ENCODE measurements at places on chromosomes 2 and 18.

GRCh38 chr18:46663539-46663938, 6.5 kb upstream of the LOXHD1 start:
- DNase-seq: no peak

DNA sequence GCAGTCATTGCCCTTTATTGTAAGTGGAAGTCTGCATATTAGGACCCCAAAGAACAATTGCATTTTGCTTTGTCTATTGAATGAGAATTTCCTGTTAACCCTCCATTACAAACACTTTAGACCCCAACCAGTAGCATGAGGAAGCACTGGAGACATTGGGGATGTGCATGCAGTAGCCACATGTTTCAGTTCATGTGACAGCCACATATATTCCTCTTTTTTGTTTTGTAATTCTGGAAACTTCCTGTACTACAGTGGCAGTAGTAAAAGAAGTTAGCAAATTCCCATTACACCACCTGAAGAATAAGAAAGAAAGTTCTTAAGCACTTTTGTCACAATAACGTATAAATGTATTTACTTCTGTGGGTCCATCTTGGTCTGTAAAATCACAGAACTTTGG, 281.1 kb upstream of the SLC14A2 start:
- DNase-seq: no peak

DNA sequence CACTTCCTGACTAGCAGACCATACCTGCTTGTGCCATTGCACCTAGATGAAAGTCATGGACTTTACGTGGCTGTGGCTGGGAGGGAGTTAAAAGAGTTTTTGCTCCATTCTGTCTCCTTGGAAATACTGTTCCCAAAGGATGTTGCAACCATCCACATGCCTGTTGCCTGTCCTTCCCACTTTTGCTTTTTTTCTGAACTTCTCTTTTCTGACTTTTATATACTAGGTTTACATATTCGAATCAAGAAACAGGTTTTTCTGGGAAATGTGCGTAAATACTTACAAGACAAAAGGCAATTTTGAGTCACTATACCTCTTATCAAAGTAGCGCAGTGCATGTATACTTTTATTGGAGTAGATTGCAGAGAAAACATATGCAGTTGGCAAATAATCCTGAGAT, 244.8 kb downstream of the PRKCE start:
- DNase-seq: no peak

DNA sequence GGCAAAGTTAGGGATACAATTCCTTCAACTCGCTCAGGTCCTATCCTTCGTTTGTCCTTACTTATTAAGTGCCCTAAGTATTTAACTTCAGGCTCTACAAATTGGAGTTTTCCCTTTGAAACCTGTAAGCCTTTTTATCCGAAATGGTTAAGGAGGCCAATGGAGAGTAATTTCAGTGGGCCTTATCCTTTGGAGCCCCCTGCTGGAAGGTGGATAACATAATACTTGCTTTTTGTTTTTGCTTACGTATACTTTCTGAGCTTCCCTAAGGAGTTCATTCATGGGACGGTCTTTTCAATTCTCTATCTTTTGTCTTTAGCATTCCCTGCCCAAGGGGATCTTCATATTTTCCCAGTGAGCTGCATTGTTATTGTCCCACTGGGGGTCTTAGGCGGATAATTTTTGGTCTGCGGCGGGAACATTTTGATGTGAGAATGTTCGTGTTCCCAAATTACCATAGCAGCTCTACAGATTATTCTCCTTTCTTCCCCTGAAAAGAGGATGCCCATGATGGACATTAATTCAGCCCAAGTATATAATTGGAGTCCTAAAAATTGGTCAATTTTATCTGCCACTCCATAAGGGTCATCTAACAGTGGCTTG, 34.4 kb upstream of the TRAPPC8 start:
- DNase-seq: no peak

DNA sequence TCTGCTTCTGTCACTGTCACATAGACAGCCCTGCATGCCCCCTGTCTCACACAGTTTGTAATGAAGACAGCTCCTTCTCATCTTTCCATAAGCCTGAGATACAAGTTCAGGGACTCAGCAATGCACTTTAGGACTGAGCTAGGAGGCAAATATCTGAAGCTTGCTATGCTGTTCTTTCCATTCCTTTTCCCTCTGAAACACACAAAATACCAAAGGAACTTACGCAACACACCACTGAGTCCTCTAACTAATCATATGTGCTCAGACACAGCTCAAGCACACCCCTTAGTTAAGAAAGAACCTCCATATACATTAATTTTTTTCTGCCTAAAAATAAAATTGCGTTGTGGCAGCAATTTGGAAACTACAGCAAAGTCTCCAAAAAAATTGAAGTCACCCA, 17.9 kb downstream of the SERPINB8 start:
- DNase-seq: no peak

- DNase-seq: no peak
These were observed 107.4 kb downstream of the EPC2 start for GRCh38 chr2:148751907-148752306.

GRCh38 chr2:68776124-68776523, 41.5 kb downstream of the ARHGAP25 start:
- no peak for DNase-seq

GRCh38 chr2:212814941-212815340, 276.3 kb upstream of the ERBB4 start:
- no peak for DNase-seq

DNA sequence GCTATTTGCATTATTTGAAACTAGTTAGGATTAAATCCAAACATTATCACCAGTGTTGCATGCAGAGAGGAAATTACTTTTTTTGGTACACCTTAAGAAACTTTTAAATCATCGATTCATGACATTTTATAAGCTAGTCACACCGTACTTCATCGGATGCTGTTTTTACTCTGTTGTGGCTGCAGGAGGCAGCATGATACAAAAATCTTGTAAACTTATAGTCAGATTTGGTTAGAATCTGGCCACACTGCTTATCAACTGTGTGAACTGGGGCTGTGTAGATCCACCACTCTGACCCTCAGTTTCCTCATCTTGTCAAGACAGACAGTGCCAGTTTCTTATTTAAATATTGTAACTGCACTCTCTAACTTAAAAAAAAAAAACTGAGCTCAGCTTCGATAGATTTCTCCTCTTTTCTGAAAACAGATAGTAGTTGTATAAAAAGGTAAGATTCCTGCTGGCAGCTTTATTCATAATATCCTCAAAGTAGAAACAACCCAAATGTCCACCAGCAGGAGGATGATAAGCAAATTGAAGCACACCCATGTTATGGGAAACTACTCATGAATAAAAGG, 77.8 kb downstream of the RAPGEF4 start:
- DNase-seq: no peak

GRCh38 chr2:20061476-20061875, 10.0 kb upstream of the LAPTM4A start:
- DNase-seq: no peak

DNA sequence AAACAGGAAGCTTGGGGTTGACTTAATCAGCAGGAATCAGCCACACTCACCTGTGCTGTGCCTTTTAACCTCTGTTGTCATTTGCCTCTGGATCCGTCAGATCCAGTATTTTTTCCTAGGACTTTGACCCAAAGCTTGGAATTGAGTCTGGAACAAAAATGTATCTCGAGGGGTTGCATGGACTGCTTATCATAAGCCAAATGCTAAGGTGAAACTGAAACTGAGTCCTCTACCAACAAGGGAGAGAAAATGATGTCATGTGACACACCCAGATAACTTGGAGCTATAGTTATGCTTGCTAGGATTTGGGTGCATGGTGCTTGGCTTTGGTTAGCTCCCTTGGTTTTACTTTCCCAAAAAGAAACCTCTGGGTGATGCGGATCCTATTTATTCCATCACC, 2158.6 kb upstream of the PIK3C3 start:
- no peak for DNase-seq

DNA sequence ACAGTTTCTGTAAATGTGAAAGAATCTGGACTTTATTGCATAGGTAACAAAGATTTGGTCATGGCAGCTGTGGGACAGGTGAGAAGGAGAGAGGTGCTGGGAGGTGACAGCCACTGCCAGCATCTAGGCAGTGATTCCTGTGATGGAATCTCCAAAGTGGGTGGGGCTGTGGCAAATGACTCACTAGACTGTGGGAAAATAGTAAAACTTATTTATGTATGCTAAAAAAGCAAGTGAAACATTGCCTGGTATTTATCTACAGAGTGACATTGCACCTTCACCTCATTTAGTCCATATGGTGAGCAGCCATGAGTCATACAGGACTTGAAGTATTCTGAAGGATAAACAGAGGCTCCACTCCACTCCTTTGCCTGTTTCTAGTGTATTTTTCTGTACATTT, 145.3 kb upstream of the MEX3C start:
- DNase-seq: no peak

DNA sequence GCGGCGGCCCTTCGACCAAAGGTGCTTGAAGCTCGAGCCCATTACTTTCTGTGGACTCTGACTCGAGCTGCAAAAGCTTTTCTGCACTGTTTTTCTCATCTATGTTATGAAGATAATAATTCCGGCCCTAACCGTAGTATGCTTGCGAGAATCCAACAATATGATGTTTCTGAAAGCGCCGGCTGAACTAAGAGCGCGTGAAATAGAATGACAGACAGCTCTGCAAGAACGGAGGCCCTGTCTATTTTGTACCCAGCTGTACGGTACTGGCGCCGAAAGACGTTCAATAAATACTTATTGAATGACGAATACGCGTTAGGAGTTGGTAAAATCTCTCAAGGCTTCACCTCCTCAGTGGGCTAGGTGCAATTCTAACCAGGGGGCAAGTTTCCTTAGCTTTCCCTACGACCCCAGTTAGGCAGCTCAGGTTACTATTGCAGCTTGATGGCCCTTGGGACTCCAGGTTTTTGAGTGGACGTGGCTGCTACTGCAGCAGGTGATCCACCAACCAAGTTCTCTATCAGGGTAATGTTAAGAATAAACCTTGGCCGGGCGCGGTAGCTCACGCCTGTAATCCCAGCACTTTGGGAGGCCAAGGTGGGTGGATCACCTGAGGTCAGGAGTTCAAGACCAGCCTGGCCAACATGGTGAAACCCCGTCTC, 570 bp downstream of the SCRN3 start:
- no peak for DNase-seq

DNA sequence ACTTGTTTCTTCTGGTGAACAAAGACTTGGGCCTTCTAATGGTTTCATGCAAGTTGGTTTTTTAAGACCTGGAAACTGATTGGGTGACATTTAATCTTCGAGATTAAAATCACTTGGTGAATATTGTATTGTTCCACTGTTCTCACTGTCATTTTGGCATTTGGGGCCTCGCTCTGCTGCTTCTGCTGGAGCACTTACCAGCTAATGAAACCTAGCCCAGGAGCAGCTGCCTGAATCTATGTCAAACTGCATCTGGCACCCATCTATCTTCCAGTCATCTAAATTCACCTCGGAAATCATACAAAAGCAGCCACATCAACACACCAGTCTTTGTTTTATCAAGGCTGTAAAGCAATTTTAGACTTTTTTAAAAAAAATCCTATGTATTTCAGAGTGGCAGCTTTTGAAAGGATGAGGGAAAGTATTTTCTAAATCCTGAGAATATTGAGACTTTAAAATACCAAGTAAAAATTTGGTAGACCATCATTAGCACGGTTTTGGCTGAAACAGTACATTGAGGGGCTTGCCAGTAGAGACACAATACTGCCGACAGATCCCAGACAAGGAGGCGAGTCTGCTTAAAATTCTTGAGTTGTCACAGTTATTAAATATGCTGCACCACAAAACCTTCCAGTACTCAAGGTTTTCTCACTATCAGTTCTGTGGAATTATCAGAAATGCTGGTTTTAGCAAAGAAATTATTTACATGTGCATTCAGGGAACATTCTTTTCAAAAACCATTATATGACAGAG, 26.1 kb upstream of the SERTAD2 start:
- DNase-seq: no peak

DNA sequence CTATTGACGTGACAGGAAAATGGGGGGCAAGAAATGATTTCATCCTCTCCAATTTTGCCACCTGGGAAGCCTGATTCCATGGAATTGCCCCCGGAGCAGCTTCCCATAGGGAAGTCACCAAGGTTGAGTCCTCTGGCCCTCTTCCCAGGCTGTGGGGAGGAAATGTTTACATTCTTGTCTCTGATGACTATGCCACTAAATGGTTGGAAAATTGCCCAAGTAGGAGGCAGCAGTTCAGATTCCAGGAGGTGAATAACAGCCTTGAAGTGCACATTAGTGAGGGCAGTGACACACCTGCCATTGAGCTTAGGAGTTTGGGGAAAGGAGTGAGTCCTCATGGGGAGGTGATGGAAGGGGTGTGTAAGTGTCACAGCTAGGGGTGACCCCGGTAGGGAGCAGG, 449.2 kb upstream of the DCC start:
- DNase-seq: no peak

DNA sequence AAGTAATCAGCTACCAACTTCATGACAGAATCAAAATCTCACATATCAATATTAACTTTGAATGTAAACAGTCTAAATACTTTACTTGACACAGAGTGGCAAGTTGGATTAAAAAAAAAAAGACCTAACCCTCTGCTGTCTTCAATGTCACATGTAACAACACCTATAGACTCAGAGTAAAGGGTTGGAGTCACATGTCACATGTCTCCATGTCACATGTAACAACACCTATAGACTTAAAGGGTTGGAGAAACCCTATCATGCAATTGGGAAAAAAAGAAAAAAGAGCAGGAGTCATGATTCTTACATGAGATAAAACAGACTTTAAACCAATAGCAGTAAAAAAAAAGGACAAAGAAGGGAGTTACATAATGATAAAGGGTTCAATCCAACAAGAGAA, 665.3 kb upstream of the LRRTM1 start:
- no peak for DNase-seq

DNA sequence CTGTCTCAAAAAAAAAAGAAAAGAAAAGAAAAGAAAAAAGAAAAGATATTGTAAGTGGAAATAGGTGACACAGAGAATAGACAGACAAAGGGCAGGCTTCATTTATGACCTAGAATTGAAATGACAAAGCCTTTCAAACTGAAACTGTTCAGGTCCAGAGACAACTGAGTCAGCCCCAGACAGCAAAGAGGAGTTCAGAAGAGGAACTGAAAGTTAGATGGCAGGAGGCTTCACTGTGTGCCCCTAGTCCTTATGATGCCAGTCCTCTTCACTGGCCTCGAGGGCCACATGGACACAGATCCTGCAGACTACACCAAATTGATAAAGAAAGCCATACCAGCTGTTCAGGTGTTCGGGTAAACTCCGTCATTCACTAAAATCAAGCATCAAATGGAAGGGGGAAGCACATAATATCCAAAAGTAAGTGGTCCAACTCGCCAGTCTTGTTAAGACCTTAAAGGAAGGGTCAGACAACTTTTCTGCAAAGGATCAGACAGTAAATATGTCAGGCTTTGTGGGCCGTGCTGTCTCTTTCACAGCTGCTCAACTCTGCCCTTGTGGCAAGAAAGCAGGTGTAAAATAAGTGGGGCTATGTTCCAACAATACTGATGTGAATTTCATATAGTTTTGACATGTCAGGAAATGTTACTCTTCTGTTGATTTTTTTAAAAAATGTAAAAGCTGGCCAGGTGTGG, 231.9 kb upstream of the MGAT5 start:
- no peak for DNase-seq

DNA sequence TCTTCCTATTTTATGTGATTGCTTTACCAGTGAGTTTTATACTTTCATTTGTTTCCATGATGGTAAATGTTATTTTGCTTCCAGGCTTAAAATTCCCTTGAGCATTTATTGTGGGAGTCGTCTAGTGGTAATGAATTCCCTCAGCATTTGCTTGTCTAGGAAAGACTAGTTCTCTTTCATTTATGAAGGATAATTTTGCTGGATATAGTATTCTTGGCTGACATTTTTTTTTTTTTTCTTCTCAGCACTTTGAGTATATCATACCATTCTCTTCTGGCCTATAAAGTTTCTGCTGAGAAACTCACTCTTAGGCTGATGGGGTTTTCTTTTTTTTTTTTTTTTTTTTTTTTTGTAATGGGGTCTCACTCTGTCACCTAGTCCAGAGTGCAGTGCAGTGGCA, 99.1 kb downstream of the EDAR start:
- no peak for DNase-seq

- no peak for DNase-seq
These were observed 117.3 kb upstream of the SEC11C start for GRCh38 chr18:59022167-59022945.

Measured in BJ (cell line).